Jurkat, Clone E6-1 (cell line): ENCODE measurements at places on chromosomes 7 and 10.

GRCh38 chr7:148394582-148394981 lies 196.0 kb upstream of the C7orf33 start:
- DNase-seq = no peak

DNA sequence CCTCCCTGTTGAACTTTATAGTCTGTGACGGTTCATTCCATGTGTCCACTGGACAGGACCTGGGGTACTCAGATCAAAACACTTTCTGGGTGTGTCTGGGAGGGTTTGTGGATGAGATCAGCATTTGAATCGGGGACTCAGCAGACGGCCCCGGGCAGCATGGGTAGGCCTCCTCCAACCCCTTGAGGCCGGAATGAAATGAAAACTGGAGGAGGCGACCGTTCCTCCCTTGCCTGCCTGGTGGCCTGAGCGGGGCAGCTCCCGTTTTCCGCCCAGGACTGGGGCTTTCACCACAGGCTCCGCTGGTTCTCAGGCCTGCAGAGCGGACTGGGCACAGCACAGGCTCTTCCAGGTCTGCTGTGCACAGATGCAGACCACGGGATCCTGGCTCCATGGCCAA lies 247.7 kb downstream of the MAD1L1 start:
- DNase-seq = no peak

GRCh38 chr7:136062625-136063325 lies 85.6 kb upstream of the MTPN start:
- DNase-seq = no peak

DNA sequence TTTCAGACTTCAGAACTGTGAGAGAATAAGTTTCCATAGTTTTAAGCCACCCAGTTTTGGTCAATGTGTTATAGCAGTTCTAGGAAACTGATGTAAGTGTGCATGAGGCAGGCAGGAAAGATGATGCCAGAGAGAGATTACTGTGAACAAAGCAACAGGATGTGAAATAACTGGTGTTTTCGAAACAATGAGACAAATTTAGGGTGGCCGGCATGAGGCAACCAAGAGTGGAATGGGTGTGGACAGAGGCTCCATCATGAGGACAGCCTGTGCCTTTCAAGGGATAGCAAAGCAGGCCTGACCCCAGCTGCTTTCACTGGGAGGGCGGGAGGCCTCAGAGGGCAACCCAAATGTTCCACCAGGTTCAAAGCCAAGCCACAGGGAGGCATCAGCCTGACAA lies 67.3 kb upstream of the UCN3 start:
- DNase-seq = peak; percentile 37

DNA sequence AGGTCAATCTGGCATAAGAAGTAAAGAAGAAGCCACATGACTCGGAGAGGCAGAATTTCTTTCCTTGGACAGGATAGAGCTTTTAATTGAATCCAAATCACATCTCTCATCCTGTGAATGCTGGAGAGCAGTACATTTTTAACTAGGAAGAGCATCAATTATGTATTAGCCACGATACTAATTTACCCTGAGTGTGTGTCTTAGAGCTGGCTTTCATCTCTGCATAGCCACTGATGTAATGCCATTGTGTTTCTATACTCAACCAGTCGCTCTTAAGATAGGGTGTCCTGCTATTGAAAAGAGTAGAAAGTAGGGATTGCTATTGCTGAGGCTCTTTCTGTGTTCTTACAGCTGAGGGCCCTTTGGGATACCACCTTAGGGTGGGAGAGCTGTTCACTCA lies 280.3 kb downstream of the AUTS2 start:
- no peak for DNase-seq

- DNase-seq = no peak
Observed at GRCh38 chr7:26345837-26346236, 54.2 kb downstream of the SNX10 start.

DNA sequence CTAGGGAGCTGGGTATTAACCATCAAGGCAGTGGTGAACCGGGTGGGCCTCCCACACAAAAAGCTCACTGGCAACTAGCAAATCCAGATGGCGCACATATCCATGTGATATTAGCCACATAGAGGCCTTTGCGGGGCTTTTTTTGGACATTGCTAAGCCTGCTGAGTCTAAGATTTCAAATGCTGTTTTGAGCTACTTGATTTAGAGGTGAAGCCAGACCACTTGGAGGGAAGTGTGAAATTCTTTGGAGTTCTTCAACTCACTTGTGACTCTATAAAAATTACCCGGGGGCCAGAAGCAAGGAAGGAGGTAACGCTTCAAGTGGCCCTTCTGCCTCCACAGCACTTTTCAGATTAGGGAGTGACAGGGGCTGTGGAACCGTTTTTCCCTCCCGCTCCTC lies 619.8 kb upstream of the GALNT17 start:
- DNase-seq = no peak

DNA sequence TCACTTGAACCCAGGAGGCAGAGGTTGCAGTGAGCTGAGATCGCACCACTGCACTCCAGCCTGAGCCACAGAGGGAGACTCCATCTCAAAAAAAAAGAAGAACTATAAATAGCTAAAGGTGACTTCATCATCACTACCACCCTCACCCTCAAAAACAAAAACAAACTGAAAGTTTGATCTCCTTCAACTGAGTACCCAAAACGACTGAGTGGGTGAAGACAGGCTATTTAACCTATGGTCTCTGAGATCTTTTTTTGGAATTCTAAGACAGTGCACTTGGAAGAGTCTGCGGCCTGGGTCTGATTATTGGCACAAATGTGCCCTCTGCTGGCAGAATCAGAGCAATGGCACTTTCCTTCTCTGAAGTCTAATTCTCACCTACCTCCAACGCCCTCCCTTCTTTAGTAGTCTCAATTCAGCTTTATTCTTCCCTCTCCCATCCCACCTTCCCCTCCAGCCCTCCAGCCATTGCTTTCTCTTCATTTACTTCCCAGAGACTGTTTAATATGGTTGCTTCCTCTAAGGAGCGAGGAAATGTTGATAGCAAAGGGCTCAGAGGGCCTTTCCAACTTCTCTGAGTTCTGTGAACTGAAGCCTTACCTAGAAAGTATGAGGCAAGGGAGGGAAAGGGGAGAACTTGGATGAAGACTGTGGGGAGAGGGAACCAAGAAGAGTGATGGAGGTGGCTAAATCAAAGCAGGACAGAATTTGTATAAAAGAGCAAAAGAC lies 2.9 kb upstream of the MYOZ1 start:
- peak; percentile 60 for DNase-seq

- no peak for DNase-seq
Observed at GRCh38 chr7:69411018-69411417, 187.3 kb upstream of the AUTS2 start.

DNA sequence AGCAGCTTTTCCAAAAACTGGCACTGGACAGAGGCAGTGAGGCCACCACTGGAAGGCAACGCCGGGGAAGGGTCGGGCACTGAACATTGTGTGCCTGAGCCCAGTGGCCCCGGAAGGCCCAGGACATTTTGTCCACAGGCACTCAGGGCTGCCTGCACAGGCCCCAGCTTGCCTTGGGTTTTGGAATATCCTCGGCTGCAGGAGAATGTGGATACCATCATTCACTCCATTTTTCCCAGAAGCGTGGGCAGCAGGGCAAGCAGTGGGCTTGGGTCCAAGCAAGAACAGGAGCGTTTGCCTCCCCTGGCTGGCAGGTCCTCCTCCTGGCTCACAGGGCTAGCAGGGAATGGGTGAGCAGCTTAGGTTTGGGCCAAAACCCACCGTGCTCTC lies 147.4 kb downstream of the EBF3 start:
- no peak for DNase-seq

GRCh38 chr7:4958477-4959301 lies at the start of gene MMD2:
Gene MMD2, minus strand, starts transcription at chr7:4959187. Its CDS starts 170 bp downstream, at chr7:4959017.
- DNase-seq = no peak
